Uterus (tissue), 4 donors: ENCODE measurements at places on chromosomes 1 and 21. TPM values are rescaled to one million over a fixed set of nuclear protein-coding genes. Genes with fewer than 3 reads are reported as not detected.

DNA sequence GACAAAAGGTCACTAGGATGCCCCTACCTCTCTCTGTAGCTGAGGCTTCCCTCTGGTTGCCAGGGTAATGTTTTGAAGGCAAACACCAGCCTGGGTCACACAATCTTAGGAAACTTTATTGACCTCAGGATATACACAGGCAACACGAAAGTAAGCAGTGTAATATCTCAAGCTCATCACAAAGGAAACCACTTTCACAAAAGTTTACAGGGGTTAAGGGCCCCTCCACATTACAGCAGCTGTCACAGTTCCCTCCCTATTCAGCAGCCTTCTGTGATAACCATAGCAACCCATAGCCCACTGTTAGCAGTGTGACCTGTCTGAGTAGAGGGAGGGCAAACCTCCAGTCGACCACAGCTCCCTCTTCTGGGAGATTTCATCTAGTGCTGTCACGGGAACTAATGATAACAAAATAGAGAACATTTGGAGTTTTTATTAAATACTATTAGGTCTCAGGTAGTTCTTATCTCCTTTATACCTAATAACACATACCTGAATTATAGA, 149.8 kb downstream of the PTPRC start:
- no peaks in the 10 kb centered on the region for H3K36me3 ChIP-seq
- DNase-seq, result no peak
- H3K4me3 ChIP-seq, result no peak overlapping the region
- H3K4me1 ChIP-seq, result no peaks in the 10 kb centered on the region

GRCh38 chr1:25774921-25775771, 24.8 kb upstream of the SELENON start:
- no peak overlapping the region for H3K27ac ChIP-seq
- peaks cover 14% of the 10 kb centered on the region for H3K4me1 ChIP-seq
- H3K36me3 ChIP-seq, result no peaks in the 10 kb centered on the region
- H3K4me3 ChIP-seq, result no peak overlapping the region
- H3K27me3 ChIP-seq, result no peaks in the 10 kb centered on the region

DNA sequence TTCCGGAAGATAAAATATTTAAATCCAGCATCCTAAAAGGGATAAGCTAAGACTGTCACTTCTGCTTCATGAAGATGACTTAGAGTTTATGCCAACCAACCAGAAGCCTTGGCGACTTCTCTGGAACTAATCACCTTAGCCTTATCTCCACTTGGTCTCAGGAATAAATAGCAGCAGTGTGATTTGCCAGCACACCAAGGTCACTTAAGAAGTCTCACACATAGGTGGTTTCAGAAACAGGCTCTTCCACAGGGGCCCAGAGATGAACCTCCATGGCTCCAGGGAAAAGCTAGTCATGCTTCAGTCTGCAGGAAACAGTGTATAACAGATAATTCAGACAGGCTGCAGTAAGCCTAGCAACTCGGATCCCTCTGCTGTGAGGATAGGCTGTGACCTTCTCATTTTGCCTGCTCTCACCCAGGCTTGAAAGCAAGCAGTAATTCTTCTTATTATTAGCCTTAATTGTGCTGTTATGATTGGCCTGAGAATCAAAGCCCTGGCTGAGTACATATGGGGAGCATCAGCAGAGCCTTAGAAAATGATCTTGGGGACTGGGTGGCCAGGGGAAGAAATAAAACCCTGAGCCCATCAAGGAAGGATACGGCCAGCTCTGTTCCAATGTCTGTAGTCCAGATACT, 84.7 kb downstream of the WLS start:
- H3K27ac ChIP-seq, result no peak overlapping the region
- H3K27me3 ChIP-seq, result no peaks in the 10 kb centered on the region
- H3K36me3 ChIP-seq, result no peaks in the 10 kb centered on the region

GRCh38 chr1:241513378-241513777, 6.2 kb downstream of the FH start:
- no peak overlapping the region for H3K4me3 ChIP-seq
- H3K36me3 ChIP-seq, result no peaks in the 10 kb centered on the region
- no peak overlapping the region for H3K27ac ChIP-seq
- H3K4me1 ChIP-seq, result no peaks in the 10 kb centered on the region
- no peak for DNase-seq

DNA sequence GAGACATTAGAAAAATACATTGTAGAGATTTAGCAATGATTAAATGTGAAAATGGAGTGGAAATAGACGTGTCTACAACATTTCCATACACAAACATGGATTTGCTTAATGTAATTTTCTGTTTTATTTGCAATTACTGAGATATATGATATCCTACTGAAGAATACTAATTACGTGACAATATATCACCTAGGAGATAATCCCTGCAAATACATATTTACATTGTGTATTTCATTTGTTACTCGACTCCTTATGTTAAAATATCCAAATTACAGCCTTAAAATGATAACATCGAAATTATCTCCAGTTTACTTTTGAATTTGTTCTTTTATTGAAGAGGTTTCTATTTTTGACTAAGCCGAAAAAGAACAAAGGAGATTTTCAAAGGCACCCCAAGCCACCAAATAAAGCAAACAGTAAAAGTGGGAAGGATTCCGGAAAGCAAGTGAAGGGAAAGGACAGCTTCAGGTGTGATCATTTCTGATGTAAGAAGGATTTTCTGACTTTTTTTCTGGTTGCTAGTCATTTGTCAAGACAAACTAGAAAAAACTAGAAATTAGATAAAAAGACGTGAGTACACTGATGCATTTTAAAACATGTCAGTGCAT, 7.9 kb downstream of the LHX4 start:
- peaks cover 41% of the 10 kb centered on the region for H3K27me3 ChIP-seq
- DNase-seq, result no peak
- no peak overlapping the region for H3K27ac ChIP-seq

DNA sequence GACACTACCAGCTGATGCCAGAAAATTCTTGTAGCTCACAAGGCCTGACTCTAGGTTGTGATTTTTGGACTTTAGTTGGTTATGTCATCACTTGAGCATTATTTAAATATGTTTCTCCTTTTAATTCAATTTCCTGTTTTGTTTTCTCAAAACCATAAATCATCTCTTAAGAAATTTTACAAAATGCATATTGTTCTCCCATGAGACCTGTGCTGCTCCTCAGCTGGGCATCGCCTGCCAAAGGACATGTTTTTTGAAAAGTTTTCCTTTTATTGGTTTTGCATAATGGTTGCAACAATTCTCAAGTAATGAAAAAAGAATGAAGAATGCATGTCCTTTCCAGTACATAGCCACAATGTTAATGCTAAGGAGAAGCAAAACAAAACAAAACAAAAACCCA, 204.7 kb upstream of the LYPLAL1 start:
- H3K27me3 ChIP-seq, result no peaks in the 10 kb centered on the region
- no peak overlapping the region for H3K4me3 ChIP-seq
- no peak overlapping the region for H3K27ac ChIP-seq

- no peaks in the 10 kb centered on the region for H3K4me1 ChIP-seq
- DNase-seq, result no peak
- no peak overlapping the region for H3K27ac ChIP-seq
- H3K27me3 ChIP-seq, result no peaks in the 10 kb centered on the region
Measured at GRCh38 chr21:29829564-29830275, 110.1 kb downstream of the GRIK1 start.

GRCh38 chr1:188611432-188611831, 1782.7 kb downstream of the PLA2G4A start:
- H3K36me3 ChIP-seq, result no peaks in the 10 kb centered on the region
- no peak overlapping the region for H3K27ac ChIP-seq
- H3K4me3 ChIP-seq, result no peak overlapping the region

DNA sequence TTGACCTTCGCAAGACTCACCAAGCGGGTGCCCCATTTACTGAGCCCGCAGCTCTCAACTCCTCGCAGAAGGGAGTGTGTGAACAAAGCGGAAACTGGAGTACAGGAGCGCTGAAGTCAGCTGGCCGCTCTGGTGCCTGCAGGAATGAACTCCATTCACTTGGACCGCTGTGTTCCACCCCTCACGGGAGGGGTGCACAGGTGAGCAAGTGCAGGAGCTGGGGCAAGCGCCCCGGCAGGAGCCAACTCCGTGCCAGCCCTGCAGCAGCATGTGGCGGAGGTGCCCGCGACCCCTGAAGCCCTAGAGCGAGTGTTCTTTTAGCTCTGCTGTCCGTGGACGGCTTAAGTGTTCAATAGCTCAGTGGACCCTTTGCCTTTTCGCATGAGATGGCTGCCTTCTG, 471.6 kb upstream of the ADGRL4 start:
- no peak overlapping the region for H3K27ac ChIP-seq
- H3K4me1 ChIP-seq, result no peaks in the 10 kb centered on the region
- no peak for DNase-seq
- H3K27me3 ChIP-seq, result no peaks in the 10 kb centered on the region

GRCh38 chr1:227894831-227895451, 52.8 kb downstream of the WNT9A start:
- DNase-seq, result no peak
- no peaks in the 10 kb centered on the region for H3K36me3 ChIP-seq
- no peak overlapping the region for H3K27ac ChIP-seq
- no peak overlapping the region for H3K4me3 ChIP-seq
- H3K4me1 ChIP-seq, result no peaks in the 10 kb centered on the region

- no peak overlapping the region for H3K4me3 ChIP-seq
- H3K27me3 ChIP-seq, result no peaks in the 10 kb centered on the region
- no peak overlapping the region for H3K27ac ChIP-seq
- no peaks in the 10 kb centered on the region for H3K4me1 ChIP-seq
- peak; percentile 64 for DNase-seq
- H3K36me3 ChIP-seq, result no peaks in the 10 kb centered on the region
Measured at GRCh38 chr1:89483010-89483756, 41.4 kb upstream of the LRRC8B start.

DNA sequence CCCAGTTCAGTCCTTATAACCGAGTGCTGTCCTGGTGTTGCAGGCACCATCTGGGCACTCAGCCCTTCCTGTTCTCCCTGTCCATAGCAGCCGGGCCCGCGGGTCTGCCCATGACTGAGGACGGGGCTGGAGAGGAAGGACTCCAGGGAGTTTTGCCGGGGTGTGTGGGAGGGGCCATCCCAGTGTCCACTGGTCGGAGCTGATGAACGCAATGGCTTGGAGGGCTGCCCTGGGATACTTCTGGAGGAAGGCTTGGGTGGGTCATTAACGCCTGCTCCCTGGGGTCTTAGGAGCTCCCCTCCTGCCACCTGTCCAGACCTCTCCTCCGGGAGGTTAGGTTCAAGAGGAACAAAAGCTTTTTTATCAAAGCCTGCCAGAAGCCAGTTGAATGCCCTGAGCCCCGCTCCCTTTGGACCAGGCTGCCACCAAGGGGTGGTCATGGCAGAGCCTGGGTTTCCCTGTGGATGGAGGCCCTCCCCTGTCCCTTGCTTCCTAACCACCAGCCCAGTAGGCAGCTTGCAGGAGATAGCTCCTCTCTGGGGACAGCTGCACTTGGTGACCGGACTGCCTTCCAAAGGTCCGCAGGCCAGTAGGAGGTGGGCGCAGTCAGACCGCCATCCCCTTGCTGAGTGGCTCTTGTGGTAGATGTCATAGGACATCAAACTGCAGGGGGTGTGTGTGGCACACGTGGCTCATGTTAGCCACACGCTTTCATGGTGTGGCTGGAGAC, 61.3 kb downstream of the TRIM11 start:
- no peaks in the 10 kb centered on the region for H3K27me3 ChIP-seq
- no peaks in the 10 kb centered on the region for H3K4me1 ChIP-seq
- no peak overlapping the region for H3K27ac ChIP-seq
- no peaks in the 10 kb centered on the region for H3K36me3 ChIP-seq
- DNase-seq, result peak; percentile 10

DNA sequence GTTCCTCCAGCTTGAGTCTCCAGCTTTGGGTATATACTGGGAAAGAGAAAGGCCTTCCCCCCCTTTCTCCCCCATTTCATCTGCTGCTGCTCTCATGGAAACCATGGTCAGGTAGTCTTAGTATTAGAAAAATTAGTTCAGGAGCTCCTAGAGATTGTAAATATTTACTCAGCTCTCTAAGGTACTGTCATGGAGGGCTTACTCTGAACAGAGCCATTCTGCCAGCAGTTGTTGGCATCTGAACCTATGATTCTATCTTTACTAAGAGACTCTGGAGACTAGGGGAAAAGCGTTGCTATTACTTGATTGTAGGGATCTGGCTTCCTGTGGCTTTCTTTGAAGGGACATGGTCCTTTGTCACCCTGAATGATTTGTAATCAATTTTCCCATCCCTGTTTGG, 6.1 kb downstream of the INTS3 start:
- peaks cover 4% of the 10 kb centered on the region for H3K4me1 ChIP-seq
- no peak for DNase-seq
- H3K36me3 ChIP-seq, result no peaks in the 10 kb centered on the region
- H3K27me3 ChIP-seq, result no peaks in the 10 kb centered on the region
- no peak overlapping the region for H3K27ac ChIP-seq

DNA sequence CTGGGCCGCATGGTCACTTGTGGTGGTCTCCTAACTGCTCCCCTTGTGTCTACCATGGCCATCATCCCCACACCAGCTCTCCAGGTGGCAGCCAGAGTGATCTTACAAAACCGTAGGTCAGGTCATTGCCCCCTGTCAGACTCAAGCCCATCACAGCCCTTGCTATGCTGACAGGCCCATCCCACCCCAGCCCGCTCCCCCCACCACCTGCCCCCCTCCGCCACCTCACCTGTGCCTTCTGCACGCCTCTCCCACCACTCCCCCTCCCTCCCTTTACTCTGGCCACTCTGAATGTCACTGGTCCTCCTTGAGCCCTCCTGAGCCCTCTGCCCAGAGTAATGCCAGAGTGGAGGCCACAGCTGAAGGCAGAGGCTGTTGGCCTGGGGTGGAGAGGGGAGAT, 28.5 kb downstream of the TEX35 start:
- no peaks in the 10 kb centered on the region for H3K36me3 ChIP-seq
- no peaks in the 10 kb centered on the region for H3K27me3 ChIP-seq
- H3K27ac ChIP-seq, result no peak overlapping the region
- no peak for DNase-seq
- no peak overlapping the region for H3K4me3 ChIP-seq
- H3K4me1 ChIP-seq, result no peaks in the 10 kb centered on the region

DNA sequence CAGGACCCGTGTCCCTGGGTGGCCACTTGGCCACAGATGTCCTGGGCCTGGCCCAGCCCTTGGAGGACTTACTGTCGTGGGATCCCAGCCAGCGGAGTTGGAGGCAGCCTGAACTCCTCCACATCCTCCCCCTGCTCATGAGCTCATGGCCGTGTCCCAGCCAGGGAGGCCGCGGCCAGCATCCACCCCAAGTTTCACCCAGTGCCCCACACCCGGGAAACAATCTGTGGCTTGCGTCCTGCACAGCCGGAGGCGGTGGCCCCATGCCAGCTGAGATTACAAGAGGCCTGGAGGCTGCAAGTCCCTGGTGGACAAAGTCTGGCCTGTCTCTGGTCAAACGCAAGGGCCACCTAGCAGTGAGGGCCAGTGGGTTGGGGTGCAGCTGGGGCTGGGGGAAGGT, 27.5 kb upstream of the TMEM52 start:
- no peak overlapping the region for H3K4me3 ChIP-seq
- no peaks in the 10 kb centered on the region for H3K4me1 ChIP-seq
- H3K27ac ChIP-seq, result no peak overlapping the region
- peak; percentile 48 for DNase-seq
- H3K27me3 ChIP-seq, result no peaks in the 10 kb centered on the region

Gene ASPM
- total RNA-seq, result 38.0 TPM

Gene GUCA2A
- not detected for total RNA-seq

Gene OR2AK2
- not detected for total RNA-seq

Gene LDLRAD2
- not detected for total RNA-seq

Gene MSH4
- total RNA-seq, result 0.29 TPM

Gene OR2T29
- not detected for total RNA-seq
